ENCODE measurements at places on chromosomes 4 and X. TPM values are rescaled to one million over a fixed set of nuclear protein-coding genes. Genes with fewer than 3 reads are reported as not detected.

- no peaks in the 10 kb centered on the region for H3K4me1 ChIP-seq
- no peak for DNase-seq
- no peak overlapping the region for H3K27ac ChIP-seq
- no peaks in the 10 kb centered on the region for H3K36me3 ChIP-seq
Measured at GRCh38 chr4:113154281-113154680, 104.8 kb downstream of the ANK2 start.

DNA sequence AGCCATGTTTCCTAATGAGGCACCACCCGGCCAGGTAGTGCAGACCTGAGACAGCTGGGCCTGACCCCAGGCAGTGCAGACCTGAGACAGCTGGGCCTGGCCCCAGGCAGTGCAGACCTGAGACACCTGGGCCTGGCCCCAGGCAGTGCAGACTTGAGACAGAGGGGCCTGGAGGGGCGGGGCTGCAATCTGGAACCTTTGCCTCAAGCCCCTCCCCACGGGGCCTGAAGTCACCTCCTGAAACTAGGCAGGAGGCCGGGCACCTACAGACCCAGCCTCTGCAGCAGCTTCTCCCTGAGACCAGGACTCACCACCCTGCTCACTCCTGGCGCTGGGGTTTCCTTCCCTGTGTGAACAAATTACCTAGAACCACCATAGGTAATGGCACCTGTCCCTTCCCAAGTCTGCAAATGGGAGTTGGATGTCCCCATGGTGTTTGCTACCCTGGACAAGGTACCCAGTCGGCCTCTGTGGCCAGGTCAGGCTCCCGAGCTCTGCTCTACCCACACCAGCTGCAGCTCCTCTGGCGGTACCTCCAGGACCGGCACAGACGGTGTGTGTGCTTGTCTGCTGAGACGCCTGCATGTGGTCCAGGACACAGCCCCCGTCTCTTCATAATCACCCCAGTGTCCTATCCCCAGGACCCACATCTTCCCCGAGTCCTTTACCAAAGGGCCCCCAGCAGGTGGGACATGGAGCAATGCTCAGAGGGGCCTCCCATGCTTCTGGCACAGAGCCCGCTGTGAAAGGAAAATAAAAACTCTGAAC lies 53.1 kb upstream of the C4orf50 start:
- H3K27ac ChIP-seq, result no peak overlapping the region
- DNase-seq, result no peak
- H3K27me3 ChIP-seq, result no peaks in the 10 kb centered on the region
- no peaks in the 10 kb centered on the region for H3K36me3 ChIP-seq
- H3K4me3 ChIP-seq, result no peak overlapping the region

DNA sequence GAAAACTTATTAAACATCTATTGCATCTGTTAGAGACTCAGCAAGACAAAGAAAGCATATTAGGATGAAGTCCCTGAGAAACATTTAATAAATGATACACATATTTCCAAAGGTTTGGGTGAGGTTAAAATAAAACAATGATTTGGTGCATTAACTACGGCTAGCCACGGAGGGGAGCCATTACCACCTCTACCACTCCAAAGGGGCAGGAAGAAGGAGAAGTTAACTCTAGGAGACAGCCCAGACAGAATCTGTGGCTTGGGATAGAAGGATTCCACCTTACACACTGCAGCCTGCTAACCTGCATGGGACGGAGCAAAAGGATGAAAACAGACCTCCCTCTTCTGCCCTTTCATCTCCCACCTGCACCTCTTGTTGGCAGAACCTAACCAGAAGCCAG lies 189.1 kb upstream of the C1QTNF7 start:
- peaks cover 4% of the 10 kb centered on the region for H3K4me1 ChIP-seq
- no peak for DNase-seq
- no peaks in the 10 kb centered on the region for H3K27me3 ChIP-seq
- no peak overlapping the region for H3K4me3 ChIP-seq
- H3K27ac ChIP-seq, result no peak overlapping the region

TMEM255A gene
- not detected for total RNA-seq

TCEAL9 gene
- 7.7 TPM for total RNA-seq
